ENCODE measurements at places on chromosomes 5 and 9.
A peak's percentile ranks its signal among the peaks of the same experiment; 100 is the strongest.

DNA sequence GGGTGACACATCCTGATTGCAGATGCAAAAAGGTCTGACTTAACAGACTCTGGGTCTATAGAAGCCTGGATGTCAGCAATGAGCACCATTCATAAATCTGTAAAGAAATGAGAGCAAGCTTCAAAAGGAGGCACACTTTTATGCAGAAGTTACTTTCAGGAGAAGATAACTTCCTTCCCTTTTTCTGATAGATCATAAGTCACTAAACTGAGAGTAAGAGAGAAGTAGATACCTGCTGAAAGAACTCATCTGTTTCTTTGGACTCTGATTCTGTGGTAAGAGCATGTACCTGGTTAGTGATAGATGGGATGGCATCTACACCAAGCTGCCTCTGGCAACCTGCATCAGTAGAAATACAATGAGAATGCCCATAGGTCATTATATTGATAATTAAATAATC, 525.6 kb downstream of the CETN3 start:
- DNase-seq: no peak

GRCh38 chr5:41747301-41747700, 122.9 kb downstream of the OXCT1 start:
- peak; percentile 12 for DNase-seq

DNA sequence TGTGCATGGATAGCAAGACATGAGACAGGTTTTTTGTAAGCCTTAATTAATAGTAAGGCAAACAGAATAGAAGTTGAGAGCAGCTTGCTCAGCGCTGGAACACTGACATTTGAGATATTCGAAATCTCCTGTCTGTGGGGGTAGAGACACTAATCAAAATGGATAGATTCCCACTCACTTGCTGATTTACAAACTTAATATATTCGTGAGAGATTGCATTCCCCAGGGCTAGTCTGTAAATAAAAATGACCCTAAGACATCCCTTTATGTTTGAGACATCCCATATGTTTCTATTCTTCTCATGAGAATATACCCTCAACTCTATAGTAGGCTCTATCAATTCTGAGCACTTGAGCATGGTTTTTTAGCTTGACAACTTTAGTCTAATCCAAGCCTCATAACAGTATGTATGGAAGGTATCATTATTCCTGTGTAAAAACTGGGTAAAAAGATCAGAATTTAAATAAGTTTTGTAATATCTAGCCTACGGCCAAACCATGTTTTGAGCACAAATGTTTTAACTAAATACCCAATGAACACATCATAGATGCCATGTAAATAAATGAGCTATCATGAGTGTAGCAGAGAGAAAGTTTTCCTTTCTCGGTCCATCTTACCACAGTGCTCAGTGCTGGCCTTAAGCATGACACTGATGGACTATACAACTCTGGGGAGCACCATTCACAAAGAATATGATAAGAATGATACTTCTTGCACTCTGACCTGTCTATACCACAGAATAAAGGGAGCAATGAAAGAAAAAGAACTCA, 609.2 kb downstream of the PSAT1 start:
- no peak for DNase-seq

DNA sequence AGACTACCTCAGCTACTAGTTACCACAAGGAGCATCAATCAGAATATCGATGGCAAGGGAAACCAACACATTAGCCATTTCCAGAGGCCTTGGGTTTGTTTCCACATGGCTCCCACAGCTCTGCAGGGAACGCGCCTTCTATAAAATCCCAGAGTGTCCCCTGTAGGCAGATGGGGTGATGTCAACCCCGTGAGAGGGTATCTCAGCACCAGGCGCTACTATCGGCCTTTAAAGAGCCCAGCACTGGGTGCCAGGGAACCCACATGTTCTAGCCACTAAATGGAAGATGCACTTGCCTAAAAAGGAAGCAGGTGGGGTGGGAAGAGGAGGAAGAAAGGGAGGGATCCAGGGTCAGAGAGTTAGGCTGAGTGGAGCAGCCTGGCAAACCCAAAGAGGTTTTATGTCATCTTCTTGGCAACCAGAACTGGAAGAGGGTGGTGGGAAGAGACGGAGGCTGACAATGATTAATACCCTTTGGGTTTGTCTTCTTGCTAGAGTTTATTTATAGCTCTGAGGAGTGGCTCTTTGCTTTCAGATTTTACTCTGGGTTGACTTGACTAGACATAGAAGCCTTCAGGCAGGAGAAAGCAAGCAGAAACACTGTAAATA, 19.9 kb downstream of the MACROH2A1 start:
- no peak for DNase-seq

- no peak for DNase-seq
Observed at GRCh38 chr9:121779381-121780117, 128.1 kb downstream of the DAB2IP start.

DNA sequence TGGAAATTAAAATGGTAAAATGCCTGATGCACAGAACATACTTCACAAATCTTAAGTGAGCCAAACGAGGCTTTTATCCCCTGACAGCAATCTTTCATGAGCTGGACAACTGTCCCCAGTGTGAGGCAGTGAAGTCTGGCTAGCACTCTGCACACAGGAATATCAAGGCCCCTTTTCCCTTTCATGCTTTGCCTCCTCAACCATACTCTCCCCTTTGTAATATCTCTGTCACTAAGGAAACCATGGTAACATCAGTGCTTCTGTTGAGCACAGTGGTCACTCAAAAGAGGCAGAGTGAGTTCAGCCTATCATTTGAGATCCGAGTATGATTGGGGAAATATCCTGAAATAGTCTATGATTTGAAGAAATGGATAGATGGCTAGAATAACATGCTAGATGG, 318.3 kb downstream of the ENC1 start:
- DNase-seq: no peak

DNA sequence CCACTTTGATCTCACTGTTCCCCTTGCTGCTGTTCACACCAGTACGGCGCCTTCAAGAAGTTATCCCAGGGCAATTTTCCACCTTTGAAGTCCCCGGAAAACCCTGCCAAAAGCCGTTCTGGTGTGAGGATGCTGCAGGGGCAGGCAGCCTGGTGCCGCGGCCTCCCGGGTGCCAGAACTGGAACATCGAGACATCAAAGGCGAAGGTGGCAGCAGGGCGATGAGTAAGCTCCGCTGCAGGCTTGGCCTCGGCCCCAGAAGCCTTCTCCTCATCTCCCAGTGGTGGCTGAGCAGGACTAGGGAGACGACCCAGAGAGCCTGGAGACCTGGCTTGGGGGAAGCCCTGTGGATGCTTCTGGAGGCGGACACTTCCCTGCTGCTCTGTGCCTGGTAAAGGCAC, 115.3 kb upstream of the MSX2 start:
- DNase-seq: peak; percentile 74

GRCh38 chr5:3278643-3279042, 317.0 kb upstream of the IRX1 start:
- DNase-seq: no peak

DNA sequence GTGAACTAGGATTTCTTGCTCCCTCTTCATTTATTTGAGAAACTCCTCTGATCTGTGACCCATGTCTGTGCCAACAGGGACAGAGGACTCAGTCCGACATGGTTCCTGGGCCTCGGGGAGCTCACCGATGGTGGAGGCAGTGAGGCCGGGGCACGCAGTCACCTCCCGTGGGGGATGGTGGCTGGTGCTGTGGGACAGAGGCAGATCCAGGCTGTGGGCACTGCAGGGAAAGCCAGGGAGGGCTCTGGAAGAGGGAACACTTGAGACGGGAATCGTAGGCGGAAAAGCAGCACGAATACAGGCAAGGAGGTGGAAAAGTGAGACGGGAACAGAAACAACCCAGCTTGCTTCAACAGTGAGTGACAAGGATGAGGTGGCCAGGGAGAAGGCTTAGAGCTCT, 127.8 kb downstream of the GABBR2 start:
- DNase-seq: no peak

DNA sequence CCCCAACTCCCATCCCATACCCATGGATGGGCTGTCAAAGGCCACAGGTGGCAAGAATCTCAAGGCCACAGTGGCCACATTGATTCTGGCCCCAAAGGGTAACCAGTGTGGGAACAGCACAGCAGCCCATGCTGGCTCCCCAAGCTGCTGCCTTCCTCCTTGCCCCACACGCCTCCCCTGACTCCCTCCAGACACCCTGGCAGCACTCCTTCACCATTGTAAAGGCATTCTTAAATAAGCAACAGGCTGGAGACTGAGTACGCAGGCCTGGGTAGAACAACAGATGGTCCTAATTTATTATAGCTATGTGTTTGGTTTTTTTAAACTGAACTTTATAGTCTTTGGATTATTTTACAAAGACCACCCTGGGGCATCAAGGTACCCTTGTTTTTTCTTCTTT, 158.8 kb downstream of the TSSK1B start:
- DNase-seq: no peak

DNA sequence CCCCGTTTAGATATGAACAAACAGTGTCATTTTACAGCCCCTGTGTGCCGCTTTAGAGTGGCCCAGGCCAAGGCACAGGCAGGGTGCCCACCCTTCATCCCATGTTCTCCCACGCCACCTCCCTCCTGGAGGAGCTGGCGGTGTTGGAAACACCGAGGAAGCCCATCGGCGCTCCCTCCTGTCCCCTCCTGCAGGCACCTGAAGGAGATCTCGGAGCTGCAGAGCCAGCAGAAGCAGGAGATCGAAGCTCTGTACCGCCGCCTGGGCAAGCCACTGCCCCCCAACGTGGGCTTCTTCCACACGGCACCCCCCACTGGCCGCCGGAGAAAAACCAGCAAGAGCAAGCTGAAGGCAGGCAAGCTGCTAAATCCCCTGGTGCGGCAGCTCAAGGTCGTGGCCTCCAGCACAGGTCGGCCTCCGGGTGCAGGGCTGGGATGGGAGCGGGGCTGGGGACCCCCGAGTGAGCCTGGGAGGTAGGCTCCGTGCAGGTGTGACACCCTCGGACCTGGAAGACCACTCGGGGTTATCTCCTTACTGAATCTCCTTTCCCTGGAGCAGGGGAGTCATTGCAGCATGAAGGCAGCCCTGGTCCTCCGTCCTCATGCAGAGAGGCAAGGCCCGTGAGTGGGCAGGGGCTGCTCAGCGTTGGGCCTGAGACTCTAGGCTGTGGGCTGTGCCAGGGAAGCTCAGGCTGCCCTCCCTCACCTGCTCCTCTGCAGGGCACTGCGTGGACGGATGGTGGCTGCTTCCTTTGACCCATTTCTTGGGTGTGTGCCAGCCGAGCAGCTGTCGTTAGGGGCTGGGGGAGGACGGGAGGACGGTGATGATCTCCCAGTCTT, 113.9 kb downstream of the WNK2 start:
- DNase-seq: no peak

GRCh38 chr9:104027295-104027694, 66.8 kb upstream of the SMC2 start:
- DNase-seq: no peak

- no peak for DNase-seq
Observed at GRCh38 chr5:135826994-135827671, 7.3 kb upstream of the SLC25A48 start.

DNA sequence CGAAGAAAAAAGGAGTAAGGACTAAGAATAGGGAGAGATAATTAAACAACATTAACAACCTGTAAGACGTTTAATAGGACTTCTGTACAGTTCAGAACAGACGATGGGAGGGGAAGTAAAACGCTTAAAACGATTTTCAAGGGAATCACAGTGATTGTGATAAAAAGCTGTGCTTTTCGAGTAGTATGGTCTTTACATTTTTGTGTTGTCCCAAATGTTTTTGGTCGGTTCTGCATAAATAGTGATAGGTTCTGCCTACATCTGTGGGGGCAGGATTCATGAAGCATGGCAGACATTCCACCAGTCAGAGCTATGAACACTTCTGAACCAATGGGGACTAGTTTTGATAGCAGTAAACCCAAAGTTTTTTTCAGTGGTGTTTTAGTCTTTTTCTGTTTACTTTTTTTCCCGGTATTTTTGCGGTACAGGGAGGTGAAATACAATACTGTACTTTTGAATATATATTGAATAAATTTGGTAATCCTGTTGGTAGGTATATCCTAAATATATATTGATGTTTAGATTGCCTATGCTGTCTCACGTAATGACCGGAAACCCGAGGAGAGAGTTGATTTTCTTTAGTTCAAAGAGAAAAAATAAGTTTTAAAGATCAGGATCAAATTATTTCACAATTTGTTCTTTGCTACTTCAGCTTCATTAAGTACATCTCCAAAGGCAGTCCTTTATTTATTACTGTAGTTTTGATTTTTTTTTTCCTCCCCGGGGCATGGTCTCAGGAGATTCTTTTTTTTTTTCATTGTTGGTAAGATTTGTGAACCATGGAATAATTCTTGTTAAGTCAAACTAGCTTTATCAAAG, 1.3 kb downstream of the ERBIN start:
- peak; percentile 40 for DNase-seq

DNA sequence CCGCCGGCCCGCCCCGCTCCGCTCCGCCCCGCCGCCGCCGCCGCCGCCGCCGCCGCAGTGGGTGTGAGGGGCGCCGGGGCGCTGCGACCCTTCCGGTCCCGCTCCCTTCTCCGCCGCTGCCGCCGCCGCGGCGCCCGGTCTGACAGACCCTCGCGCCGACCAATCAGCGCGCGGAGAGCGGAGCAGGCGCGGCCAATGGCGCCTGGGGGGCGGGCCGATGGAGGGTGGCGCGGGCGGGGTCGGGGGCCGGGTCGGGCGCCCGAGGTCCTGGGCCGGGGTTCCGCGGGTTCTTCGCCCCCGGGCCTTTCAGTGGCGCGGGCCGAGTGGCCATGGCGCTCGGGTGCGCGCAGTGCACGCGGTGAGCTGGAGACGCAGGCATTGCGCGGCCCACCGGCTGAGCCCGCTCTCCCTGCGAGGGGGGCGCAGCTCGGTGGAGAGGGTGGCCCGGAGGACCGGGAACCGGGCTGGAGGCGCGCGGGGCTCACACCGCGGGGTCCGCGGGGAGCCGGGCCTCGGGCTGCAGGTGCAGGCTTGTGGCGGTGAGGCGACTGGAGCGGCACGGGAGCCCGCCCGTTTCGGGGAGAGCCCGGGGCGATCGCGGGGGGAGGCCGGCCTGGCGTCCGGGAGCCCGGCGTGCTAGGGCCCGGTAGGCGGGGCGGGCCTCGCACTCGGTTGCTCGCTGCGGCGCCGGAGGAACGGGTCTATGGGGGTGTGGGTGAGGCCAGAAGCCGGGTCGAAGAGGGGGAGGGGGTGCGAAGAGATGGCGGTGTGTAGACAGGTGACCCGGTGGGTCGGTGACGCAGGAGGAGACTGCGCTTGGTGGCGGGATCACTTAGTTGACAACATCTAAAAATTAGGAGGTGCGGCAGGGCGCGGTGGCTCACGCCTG, at the start of gene MAPK9:
Gene MAPK9, minus strand, starts transcription at position 141 of the 889 bp plus-strand sequence. CDS start 11,522 bp downstream, outside the sequence.
- peak; percentile 95 for DNase-seq

DNA sequence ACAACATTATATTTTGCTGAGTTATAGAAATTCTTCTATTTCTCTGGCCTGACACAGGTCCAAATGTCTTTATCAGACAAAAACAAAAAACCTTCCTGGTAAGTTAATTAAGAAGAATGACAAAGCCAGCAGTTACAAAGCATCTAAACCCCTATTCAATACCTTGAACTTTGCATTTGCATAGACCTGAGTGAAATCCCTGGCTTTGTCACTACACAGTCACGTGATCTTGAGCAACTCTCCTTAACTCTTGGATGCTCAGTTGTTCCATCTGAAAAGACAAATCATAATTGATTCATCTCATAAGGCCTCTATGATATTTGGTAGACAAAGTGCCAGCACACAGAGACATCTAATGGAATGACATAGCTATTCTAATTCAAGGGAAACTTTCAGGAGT, 166.6 kb upstream of the PPP1R2B start:
- no peak for DNase-seq
